HL-60 (cell line): ENCODE measurements at places on chromosomes 11 and 22.

GRCh38 chr11:120222916-120223315 lies 12.1 kb downstream of the OAF start:
- no peak for DNase-seq

- no peak for DNase-seq
These were observed 2330.0 kb upstream of the RAG2 start for GRCh38 chr11:38927993-38928392.

DNA sequence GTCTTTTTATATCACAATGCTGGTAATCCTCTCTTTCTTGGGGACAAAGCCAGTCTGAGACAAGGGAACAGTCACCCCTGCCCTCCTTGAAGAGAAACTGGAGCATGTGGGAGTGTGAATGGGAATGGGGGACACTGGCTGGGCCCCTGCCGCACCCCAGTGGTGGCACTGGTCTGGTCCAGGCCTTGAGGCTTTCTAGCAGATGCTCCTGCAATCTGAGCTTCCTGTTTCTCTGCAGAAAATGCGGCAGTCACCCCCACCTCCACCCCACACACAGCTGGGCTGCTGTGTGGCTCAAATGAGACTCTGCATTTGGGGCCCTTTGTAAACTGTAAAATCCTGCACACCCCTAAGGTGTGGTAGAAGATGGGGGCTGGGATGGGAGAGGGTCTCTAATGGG lies 6.6 kb upstream of the MARK2 start:
- DNase-seq: no peak

DNA sequence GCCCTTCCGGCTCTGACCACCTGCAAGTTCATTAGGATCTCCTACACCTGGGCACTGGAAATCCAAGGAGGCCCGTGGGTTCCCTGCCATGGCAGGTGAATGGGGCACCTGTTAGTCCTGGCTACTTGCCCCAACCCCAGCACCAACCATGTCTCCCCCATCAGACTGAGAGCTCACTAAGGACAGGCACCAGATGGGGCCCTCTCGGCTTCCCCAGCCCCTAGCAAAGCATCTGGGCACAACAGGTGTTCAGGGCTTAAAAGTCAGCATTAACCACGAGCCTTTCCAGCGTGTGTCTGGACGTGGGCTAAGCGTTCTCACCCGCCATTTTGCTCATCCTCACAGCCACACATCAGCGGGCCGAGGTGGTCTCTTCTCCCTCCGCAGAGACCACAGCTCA lies 2.2 kb downstream of the SULT4A1 start:
- no peak for DNase-seq

GRCh38 chr11:119566319-119566718 lies 143.3 kb upstream of the THY1 start:
- no peak for DNase-seq

DNA sequence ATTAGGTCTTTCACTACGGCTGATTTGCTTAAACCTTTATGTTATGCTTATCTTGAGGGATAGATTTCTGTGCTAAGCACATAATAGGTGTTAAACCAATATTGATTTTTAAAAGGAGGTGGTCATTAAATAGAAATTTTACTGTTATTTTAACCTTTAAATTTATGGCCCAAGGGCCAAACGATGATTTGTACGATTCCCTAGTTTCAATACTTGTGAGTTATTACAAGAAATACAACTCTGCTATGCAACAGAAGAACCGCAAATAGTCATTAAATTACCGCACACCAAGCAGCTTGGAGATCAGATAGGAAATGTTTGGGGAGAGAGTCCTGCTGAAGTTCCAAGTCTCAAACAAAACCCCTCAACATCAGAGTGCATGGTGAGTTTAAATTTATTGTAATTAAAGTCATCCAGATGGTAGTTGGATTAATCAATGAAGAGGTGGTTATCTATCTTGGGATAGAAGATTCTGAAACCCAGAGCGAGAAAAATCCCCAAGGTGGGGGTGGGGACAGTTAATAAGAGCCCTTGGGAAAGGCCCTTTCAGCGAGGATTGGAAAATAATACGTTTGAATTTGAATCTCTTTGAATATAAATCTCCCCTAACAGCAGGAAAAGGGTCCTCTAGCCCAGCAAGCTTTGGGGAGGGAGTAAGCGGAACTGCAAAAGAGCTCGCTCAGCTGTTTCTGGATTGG lies 805 bp upstream of the QSER1 start:
- no peak for DNase-seq

GRCh38 chr11:5303626-5304025 lies 1.9 kb upstream of the OR51B4 start:
- DNase-seq: no peak

- no peak for DNase-seq
These were observed 6.2 kb downstream of the SYT12 start for GRCh38 chr11:67029146-67029545.

DNA sequence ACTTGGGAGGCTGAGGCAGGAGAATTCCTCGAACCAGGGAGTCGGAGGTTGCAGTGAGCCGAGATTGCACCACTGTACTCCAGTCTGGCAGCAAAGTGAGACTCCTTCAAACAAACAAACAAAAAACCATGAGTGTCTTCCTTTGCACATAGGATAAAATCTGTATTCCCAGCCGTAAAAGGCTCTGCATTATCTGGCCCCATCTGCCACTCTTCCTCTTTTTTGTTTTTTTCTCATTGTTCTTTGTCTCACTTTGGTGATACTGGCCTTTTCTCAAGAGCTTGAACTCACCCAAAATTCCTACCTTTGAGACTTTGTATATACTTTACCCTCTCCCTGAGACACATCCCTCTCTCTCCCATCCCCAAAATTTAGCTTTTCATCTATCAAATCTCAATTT lies 17.6 kb downstream of the FDX1 start:
- no peak for DNase-seq

GRCh38 chr11:78497293-78497692 lies 77.4 kb downstream of the NARS2 start:
- DNase-seq: no peak

- no peak for DNase-seq
These were observed 10.2 kb downstream of the GNB1L start for GRCh38 chr22:19844377-19845053.

DNA sequence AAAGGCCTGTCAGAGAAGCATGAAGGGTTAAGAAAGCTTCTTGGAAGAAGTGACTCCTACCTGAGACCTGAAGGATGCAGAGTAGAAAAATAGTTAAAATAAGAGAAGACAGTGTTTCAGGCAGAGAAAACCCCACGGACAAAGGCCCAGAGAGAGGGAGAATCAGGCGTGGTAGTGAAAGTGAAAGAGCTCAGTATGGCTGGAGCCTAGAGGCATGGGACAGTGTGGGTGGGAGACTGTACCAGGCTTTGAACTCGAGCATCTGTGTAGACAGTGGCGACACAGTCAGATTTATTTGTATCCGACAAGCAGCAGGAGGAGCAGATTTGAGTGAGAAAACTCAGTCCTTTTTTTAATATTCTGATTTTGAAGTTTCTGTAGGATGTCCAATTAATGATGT lies 360.0 kb downstream of the OPCML start:
- DNase-seq: no peak

- no peak for DNase-seq
These were observed 1516.4 kb downstream of the TBC1D22A start for GRCh38 chr22:48278620-48279460.

GRCh38 chr11:64835616-64836447 lies 8.6 kb downstream of the CDC42BPG start:
- DNase-seq: no peak

DNA sequence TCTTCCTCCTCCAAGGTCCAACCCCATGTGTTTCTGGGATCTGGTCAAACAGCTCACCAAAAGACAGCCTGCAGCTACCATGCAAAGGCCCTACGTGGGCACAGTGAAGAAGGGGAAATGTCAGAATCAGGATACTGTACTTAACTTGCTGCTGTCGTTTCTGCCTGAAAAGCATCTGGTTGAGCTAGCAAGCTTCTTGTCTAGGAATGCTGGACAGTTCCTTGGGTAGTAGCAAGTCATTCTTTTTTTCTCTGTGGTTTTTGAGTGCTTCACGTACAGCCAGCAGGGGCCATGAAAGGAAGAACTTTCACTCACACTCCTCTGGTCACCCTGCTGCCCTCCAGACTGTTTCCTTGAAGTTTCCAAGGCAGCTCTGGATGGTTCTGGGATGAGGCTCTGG lies 24.7 kb downstream of the RCOR2 start:
- DNase-seq: peak; percentile 35

DNA sequence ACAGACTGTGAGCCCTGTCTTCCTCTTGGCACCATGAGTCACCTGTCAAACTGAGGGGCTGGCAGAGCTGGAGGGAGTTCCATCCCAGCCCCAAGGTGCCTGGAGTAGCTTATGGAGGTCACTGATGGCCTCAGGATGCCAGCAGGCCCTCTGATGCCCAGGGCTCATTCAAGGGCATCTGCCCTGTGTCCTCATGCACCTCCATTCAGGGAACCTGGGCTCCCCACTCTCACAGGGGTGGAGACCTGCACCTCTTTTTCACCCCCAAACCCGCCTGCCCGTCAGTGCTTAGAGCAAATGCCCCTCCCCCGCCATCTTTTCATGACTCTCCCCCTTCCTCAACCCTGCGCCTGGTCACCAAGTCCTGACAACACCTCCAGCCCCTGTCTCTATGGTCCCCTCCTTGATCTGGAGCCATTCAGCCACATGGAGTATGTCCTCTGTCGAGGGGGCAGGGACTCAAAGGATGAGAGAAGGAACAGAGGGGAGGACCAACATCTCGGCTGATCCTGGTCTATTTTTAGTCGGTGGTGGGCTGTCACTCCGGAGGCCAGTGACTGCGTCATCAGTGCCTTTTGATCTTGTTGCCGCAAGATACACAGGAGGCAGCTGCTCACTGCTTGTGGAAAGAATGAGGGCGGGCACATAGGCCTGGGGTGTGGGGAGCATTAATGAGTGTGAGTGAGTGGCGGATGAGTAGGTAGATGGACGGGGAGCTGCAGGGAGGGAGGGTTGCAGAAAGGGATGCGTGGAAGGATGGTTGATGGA lies 72.2 kb downstream of the CDKN1C start:
- no peak for DNase-seq

DNA sequence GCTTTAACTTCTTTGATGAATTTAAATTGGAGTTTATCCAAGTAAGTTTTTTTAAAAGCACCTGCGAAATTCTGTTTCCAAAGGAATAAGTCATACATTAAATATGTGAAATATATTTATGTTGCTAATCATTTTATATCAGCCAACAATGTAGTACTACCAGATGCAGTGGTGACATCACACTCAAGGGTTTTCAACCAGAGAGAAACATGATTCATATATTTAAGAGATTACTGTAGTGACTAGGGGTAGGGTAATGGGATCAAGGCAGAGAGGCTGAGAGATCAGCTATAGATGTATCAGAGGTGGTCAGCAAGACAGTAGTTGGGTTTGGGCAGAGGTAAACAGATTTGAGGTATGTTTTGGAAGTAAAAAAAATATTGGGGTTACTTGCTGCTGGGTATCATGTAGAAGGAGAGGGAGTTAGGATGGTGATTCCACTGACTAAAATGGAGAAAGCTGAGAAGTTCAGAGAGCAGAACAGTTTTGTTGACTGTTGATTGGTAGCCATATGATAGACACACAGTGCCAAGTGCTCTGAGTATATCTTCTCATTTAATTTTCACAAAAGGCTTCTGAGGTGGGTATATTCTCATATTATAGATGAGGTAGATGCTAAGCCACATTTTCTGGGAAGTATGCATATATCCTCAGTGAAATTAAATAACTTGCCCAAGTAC lies 39.4 kb downstream of the CEP57 start:
- no peak for DNase-seq

DNA sequence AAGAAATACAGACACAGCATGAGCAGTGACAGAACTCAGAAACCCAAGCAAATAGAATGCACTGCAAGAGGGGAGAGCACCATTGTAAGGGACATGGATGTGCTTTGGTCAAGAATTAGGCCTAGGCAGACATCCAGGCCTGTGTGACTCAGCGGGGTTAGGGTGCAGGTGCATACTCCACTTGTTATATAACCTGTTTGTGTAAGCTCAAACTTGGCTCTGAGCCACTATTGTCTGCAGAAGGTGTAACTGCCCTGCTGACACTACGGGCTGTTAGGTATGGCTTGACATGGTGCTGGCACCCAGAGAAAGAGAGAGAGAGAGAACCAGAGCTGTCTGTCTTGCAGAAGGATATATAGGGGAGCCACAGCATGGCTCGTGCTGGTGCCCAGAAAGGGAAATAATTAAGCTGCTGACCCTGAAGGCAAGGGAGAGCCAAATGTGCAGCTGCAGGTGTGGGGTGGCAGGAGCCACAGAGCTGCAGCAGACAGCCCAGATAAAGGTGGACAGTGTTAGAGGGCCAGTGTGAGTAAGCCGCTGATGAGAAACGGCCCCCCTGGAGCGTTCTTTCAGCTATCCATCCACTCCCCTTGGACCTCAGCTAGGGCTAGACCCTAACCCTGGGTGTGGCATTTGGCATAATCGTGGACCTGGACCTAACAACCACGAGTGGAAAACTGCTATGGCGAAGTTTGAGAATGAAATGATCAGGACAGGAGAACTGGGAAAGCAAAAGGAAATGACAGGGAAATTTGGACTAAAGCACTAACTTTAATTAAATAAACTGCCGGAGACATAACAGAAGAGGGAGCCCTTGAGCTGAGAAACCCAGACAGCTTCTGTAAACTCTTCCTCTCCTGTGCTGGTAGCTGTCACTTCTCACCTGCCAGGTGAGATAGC lies 253.0 kb upstream of the CCDC179 start:
- no peak for DNase-seq

GRCh38 chr11:46352063-46352841 lies 5.0 kb downstream of the DGKZ start:
- DNase-seq: peak; percentile 54

- DNase-seq: no peak
These were observed 46.1 kb upstream of the OR4B1 start for GRCh38 chr11:48170241-48171233.

- no peak for DNase-seq
These were observed 17.4 kb downstream of the FXYD6 start for GRCh38 chr11:117859061-117859460.

GRCh38 chr22:28846994-28847393 lies 36.4 kb upstream of the ZNRF3 start:
- no peak for DNase-seq

DNA sequence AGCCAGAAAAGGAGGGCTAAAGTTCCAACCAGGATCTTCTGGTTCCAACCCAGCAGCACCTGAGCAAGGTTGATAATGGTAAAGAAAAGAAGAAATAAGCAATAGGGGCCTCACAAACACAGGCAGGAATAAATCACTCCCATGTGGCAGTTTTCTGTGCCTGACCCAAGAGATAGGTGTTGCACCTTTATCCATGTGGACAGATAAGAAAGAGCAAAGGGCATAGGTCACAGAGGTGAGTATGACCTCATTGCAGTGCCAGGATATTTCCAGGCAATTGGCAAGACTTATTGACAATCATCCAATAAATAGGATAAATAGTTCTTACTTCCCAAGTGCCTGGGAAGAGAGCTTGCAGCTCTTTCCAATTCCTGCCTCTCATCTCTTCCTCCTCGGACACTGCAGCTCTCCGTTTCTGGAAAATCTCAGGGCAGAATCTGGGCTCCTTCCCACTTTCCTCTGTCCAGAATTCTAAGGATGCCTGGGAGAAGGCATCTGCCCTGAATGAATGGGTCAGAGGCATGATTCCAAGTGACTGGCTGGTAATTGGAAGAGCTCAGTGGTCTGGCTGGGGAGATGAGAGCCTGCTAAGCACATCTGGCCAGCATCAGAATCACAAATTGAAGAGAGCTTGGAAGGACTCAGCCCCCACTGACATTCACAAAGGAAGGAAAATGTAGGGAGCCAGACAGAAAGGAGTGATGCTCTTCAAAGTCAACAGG lies 14.5 kb upstream of the LRRC55 start:
- no peak for DNase-seq
